Mesenteric fat pad (tissue), 1 donor: ENCODE measurements at places on chromosomes 7 and 10.

DNA sequence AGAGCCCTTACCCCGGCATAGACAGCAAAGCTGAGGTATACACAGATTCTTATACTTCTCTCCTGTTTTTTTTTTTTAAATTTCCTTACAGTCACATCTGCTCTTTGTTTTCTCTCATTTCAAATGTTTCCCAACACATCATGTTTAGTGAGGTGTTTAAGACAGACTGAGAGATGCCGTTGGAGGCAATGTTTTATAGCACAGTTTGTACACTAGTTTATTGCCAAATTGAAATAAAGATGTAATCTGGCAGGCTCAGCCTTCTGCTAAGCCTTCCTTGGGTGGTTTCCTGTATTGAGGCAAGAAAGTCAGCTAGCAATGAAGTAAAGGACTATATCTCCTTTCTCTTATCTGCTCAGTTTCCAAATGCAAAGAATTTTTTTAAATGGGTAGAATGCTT, 393.4 kb downstream of the SORCS1 start:
- no peak for DNase-seq

DNA sequence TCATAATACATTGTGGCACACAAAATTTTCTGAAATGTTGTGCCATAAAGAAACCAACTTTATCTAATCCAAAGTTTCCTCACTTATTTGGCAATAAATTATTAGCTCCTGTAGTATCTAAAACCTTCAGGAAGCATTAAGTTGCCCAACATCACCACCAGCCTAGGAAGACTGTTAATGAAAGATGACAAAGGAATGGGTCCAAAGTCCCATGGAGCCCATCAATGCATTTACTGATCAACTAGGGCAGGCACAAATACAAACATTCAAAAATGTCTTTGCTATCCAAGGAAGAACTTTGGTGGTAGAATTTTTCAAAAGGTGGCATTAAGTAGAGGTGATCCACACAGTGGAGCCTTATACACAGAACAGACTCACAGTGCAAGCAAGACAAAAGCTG, 4.5 kb downstream of the GRB10 start:
- DNase-seq: no peak

DNA sequence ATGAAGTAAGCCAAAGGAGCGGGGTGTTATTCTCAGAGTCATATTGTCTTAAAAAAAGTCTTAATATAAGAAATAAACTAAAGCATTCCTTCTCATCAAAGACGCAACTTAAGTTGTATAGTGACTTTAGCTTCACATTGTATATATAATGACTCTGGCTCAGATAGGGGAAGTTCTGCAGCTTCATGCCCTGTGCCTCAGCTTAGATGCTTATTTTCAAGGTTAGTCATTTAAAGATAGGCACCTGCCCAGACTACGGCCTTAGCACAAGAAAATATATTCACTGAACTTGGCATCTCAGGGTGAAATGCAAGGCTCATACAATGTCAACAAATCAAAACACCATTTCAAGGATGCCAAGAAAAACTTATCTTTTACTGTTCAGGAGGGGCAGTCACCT, 52.8 kb upstream of the DNAJB12 start:
- no peak for DNase-seq

DNA sequence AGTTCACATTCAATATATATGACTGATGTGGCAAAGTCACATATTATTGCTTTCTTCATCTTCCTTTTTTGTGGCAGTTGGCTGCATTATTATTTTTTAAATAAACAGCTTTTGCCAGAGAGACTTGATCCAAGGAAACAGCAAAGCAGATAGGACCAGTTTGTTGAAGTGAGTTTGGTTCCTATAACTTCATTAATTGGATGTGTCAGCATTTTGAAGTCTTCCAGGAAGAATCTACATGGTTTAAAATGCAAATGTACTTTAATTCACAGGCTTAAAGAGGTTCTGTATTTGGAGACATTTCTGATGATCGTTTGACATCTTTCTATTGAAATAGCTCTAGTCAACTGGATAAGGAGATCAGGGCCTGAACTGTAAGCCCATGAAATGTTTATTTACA, 13.2 kb downstream of the UBE2D1 start:
- no peak for DNase-seq

DNA sequence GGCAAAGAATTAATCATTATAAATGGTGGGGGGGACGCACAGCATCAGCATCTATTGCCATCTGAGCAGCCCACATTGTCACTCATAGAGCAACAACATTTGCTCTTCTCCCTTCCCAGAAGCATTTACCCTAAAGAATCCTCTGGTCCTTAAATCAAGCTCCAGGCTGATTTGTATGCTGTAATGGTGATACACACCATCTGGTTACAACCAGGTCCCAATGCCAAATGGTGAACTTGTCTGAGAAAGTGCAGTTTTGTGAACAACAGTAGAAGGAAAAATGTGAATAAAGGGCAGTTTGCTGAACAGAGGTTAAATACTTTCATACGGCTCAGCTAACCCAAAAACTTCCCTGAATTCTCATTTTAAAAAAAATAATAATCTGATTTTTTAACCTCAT, 38.8 kb upstream of the TCF7L2 start:
- DNase-seq: no peak

GRCh38 chr10:70779088-70779487, 6.1 kb downstream of the TBATA start:
- DNase-seq: peak; percentile 51

DNA sequence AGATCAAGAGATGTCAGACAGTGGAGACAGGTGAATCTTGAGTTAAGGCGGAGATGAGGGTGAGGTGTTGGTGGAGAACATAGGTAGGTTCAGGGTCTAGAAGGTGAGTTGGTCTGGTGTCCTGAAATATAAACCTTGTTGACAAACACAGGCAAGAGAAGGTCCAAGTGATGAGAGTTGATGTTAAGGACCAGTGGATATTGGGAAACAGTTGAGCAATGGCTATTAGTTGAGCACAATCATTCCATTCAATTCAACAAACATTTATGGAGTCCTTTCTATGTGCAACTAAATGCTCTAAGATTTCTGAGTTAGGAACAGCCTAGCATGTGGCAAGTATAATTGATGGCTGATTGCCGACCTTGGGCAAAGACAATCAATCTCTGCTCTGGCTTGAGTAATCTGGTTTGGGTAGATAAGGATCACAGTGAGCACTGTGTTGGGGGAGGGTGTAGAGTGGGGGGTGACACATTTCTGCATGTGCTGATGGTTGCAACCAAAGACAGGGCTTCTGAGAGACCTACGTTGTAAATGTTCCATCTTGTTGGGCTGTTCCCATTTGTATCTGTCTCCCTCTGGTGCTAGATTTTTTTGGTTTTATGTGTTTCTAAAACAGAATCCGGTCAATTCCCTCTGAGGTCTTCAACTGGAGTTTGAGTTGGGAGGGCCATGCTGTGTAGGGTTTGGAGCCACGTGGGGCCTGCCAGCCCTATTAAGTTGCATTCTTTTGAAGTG, 201.1 kb downstream of the BAMBI start:
- DNase-seq: no peak

DNA sequence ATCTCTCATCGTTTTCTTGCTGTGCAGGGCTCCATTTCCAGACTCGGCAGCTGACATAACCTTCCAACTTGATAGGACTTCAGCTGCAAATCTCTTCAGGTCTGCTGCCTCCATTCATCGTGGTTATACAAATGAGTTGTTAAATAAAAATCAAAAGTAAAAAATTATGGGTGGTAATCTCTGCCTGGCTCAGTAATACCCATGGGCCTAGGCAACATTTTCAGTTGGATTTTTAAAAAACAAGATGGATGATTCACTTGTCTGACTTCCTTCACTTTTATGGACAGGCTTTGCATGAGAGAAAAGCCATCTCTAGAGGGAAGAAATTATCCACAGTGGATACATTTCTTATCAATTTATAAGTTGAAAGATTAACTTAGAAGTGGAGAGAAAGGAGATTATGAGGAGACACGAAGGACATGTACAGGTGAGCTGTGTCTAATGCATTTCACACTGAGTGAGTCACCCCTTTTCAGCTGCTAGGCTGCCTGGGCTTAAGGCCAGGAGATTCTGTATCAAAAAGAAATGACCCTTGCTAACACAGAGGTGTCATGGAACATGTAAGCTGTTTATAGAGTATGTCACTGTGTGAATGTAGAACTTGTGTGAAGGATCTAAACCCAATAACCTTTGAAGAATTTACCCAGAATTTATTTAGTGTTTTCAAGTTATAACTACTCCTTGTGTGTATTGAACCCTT, 495.1 kb downstream of the AUTS2 start:
- no peak for DNase-seq

DNA sequence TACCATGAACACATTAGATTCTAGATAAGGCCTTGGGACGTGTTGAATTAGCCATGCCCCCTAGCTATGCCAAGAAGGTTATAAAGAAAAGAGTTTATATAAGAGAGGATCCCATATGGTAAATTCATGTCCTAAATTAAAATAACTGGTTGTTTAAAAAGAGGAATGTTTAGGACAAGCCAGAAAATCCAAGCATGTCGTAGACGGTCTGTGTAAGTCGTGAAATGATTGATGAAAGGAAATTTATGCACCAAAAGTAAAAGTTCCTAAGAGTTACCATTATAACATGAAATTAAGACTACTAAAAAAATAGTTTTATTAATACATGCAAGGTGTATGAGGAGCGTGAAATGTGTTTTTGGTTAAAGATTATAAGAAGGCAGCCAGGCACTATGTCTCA, 624.9 kb downstream of the ARL4A start:
- no peak for DNase-seq

- no peak for DNase-seq
Measured at GRCh38 chr7:92359801-92360200, 87.5 kb upstream of the GATAD1 start.

DNA sequence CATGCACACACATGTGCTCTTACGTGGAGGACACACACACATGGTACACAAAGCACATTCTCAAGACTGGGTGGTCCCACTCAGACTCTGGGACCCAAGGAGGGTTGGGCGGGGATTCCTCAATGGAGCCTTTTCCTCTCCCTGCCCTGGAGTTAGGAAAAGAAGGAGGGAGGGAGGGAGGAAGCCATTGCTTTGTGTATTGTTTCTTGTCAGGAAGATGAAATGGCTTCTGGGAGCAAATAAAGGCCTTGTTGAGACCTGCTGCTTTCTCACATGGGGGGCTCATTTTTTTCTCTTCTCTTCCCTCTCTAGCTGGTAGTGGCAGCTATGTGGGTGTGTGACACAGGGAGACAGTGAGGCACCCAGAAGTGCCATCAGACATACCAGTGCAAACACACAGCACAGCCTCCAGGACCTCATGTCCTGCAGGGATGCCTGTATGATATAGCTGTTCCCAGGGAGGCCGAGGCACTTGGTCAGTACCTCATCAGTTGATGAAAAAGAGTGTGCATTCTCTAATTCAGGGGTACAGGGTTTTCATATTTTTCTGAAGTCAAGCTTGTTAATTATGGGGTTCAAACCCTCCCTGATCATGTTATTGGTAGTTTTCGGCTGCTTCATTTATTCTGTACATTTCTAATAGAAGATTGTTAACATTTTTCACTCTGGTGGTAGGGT, 5.7 kb downstream of the AQP1 start:
- no peak for DNase-seq

DNA sequence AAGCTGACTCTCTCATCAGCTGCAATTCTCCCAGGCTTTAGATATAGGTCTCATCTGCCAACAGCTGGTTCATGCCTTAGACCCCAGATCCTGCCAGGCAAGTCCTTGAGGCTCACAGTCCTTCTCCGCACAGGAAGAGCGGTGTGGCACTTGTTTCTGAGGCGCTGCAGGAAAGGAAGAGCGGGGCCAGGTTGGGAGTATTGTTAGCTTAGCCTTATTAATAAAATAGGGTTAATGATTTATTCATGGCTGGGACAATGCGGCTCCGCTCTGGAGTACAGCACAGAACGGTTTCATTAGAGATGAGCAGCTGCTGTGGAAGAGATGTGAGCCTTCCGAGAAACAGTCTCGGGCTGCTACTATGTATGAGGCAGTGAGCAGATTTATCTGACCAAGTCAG, 78.1 kb downstream of the FZD1 start:
- no peak for DNase-seq

DNA sequence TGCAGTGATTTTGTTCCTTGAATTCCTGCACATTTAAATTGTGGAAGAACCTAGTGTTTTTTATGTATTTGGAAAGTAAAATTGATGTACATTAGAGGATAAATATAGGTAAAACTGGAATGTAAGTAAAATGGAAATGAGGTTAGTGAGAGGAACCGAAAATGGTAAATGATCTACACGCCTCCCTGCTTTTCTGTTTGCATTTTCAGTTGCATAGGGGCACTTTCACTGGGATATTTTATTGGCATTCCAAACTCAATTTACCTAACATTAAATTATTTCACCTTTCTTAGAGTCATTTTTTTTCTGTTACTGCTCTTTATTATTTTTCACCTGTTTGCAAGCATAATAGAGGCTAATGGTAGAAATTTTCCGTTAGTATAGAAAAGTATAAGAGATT, 8.0 kb downstream of the CDK13 start:
- DNase-seq: no peak

- no peak for DNase-seq
Measured at GRCh38 chr10:71921324-71922027, 42.7 kb upstream of the CHST3 start.

- no peak for DNase-seq
Measured at GRCh38 chr7:89458114-89458513, 662.6 kb upstream of the TEX47 start.

GRCh38 chr10:122721111-122721510, 21.5 kb upstream of the C10orf120 start:
- DNase-seq: no peak

DNA sequence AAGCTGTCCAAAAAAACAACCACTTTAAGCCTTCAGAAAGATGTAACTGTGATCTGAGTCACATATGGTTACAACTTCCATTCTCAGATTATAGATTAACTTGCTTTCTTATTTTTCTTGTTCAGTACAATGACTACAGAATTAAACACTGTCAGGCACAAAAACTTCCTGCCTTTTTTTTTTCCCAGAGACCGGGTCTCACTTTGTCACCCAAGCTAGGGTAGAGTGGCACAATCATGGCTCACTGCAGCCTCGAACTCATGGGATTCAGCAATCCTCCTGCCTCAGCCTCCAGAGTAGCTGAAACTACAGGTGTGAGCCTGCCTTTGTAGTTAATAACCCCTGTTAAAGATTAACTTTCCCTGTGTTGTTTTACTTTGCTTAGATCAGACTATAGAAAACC, 163.2 kb downstream of the AVL9 start:
- DNase-seq: no peak

DNA sequence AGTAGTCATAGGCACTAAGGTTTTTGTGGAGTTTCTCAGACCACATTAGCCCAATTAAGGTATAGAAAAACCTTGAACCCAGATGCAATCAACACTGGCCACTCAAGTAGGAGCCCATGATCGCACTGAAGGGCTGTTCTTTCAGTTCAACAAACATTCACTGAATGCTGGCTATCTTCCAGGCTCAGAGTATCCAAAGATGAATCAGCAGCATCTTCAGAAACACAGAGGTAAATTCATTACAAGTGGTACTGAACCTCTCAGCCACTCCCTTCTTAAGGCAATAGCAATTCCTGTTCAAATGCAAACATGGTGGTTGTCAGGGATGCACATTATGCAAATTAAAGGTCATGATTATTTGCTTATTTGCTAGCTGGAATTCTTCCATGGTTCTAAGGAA, 17.1 kb downstream of the KCNK18 start:
- DNase-seq: no peak

- DNase-seq: no peak
Measured at GRCh38 chr7:98049034-98049433, 57.6 kb upstream of the LMTK2 start.

GRCh38 chr10:93080350-93081046, 6.8 kb downstream of the CYP26A1 start:
- DNase-seq: no peak

- no peak for DNase-seq
Measured at GRCh38 chr7:73433924-73434700, 534 bp downstream of the FZD9 start.

GRCh38 chr7:76327610-76328009, 25.1 kb downstream of the HSPB1 start:
- no peak for DNase-seq
